ENCODE measurements at places on chromosomes 12 and 14.

- peak; percentile 2 for DNase-seq
Measured at GRCh38 chr12:59808317-59808910, 212.6 kb downstream of the SLC16A7 start.

DNA sequence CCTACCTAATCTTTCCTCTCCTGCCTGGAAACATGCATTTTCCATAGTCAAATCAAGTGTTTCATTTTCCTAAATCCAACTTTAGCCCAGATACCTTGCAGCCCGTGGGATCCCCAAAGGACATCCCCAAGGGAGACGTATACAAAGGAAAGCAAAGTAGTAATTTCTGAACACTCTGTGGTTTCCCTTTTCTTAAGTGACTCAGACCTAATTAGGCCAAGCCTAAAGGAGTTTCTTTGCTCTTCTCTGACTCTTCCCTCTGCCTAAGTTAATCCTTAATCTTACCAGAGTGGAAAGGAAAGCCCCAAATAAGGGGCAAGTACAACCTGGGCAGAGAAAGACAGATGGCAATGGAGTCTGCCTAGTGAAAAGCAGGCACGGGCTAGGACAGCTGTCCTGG, 250.3 kb downstream of the SPTSSA start:
- no peak for DNase-seq

DNA sequence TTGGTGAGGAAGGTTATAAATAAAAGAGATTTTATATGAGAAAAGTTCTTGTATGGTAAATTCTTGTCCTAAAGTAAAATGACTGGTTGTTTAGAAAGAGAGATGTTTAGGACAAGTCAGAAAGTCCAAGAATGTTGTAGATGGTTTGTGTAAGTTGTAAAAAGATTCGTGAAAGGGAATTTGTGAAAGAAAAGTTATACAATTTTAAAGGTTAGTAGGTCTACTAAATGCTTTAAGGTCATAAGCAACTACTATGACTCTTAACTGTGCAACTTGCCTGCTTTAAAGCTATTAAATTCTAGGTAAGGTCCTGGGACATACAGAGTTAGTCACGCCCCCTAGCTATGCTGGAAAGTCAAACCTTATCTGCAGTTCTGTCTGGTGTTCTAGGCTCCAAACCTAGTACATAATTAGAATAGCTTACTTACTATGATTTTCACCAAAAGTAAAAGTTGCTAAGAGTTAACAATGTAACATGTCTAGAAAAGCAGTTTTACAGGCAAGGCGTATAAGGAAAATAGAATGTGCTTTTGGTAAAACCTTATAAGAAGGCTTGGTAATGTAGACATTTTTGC, 11.2 kb upstream of the DHRS2 start:
- no peak for DNase-seq

DNA sequence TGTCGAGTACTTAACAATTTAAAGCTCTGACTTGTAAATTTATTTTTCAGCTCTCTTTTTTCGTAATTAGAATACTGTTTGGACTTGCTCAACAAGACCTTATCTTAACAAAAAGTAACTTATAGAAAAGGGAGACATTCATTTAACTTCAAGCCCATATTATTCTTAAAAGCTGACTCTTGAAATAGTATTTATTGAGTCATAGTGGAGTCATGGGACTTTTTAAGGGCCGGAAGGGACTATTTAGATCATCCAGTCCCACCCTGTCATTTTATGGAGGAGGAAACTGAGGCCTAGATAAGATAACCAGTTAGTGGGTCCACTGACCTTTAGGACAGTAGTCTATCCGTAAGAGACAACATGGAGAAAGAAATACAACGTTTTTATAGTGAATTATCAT, 1.5 kb downstream of the RAP1B start:
- DNase-seq = no peak

GRCh38 chr12:45435945-45436710, 220.2 kb downstream of the ANO6 start:
- DNase-seq = no peak

GRCh38 chr12:112967858-112968257, 10.5 kb upstream of the OAS2 start:
- DNase-seq = no peak

GRCh38 chr14:91554535-91555332, 44.6 kb upstream of the PPP4R3A start:
- DNase-seq = no peak

DNA sequence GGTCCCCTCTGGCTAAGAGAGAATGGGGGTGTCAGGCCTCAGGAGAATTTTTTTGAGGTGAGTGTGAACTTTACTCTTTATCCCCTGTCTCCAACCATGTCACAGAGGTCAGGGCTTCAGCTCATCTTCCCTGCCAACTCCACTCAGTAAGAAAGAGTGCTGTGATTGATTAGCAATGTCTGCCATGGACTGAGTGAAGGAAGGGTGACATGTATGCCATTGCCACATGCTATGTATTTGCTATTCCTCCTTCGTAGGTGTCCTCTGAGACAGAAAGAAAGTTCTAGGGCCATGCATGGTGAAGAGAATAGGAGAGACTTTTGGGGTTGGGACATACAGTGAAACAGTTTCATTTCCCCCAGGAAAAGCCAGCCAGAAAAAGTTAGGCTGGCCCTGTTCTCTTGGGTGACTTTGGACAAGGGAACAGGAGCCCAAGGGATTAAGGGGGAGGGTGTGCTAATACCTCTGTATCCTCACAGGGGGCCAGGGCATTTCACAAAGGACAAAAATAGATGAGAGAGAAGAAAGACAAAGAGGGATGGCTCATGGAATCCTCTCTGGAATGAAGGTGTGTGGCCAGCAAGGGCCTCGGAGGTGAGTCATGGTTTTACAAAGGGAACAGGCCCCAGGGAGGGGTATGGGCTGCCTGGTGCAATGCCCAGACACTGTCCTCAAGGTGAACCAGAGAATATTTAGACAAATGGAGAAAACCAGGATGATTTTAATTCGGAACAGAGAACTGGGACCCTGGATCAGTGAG, 13.9 kb upstream of the MYL2 start:
- no peak for DNase-seq

GRCh38 chr12:100453951-100454350, 19.7 kb upstream of the NR1H4 start:
- DNase-seq = no peak

DNA sequence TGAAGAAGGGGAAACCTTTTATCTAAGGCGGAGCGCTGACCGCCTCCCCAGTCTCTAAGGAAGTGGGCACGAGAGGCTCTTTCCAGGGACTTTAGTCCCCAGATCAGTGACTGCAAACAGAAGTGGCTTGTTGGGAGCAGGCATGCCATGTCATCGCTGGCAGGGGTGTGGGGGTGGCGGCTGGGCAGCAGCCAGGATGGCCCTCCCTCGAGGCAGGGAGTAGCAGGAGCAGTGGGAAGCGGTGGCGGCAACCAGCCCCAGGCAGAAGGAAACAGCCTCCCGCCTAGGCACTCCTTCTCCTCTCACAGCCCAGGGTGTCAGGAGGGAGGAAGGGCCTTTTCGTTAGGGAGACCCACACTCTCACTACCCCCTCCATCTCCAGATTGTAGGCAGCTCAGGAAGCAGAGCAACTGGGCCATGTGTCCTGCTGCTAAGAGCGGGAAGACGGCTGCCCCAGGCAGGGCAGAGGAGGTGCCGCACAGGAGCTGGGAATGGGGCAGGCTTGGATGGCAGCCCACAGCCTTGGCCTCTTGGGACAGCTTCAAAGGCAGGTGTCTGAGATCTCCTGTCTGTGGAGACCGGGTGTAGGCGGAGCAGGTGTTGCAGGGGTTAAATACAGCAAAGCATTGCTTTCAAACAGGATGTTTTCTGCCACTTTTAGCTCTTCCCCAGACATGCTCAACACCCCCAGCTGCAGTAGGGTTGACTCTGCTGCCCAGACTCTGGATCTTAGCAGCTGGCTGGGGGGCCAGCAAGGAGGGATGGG, 21.8 kb downstream of the VDR start:
- DNase-seq = no peak

DNA sequence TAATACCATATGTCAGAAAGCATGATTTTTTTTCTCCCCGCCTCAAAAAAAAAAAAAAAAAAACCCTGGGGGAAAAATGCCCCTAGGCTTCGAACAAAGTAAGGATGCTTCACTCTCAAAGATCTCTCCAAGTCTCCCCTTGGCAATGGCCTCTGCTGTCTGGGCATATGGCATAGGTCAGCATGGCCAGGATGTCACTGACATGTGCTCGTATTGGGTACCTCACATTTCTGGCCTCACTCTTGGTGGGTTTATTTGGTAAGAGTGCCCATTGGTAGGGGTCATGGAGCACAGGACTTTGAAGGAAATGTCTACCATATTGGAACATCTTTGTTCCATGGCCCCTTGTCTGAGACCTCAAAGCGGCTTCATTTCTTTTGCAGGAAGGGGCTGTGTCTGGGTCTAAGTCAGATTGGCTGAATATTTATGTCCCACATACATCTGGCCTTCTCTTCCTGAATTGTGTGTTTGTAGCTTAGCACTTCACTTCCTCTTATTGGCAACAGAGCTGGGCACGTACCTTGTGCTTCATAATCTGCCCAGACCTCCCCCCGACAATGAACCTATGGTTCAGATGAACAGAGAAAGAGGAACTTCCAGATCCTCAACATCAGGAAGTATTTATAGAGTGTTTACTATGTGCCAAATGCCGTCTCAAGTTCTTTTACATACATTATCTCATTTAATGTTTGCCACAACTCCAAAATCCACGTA, 36.3 kb upstream of the OAS1 start:
- no peak for DNase-seq

DNA sequence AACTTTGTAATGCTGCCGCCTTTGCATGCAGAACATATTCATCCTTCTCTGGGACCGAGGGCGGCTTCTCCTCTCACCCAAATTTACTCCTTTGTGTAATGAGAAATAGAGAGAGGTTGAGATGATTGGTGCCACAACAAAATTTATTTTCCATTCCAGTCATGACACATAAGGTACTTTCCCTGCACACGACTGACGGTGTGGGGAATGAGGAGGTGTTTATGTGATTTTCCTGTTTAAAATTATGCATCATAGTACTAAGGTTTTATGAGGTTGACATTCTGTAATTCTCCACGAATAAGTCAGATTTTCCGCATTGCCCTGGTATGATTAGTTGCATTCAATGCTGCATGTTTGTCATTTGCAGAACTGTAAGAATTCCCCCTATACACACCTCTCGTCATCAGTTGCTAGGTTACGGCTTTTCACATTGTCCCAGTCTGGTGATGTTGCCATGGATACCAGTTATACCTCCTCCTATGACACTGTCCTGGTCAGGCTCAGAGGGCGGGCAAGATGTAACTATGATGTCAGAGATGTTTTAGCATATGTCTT, 23.1 kb downstream of the BICDL1 start:
- DNase-seq = no peak

DNA sequence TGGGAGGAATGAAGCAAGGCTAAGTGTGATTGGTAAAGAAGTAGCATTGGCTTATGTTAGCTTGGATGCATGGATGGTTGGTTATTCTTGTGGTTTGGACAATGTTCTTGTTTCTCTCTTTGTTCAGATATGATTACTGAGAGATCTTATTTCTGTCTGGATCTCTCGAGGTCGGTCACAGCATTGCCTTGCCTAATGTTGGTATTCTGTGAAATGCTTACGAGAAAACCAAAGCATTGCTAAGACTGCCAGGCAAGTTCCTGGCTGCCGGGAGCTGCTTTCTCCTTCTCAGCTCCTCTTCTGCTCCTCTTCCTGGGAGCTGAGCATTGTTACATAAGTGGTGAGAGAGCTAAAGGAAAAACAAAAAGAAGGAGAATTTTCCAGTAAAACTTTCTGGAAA, 7.4 kb upstream of the RND1 start:
- DNase-seq = no peak

- no peak for DNase-seq
Measured at GRCh38 chr12:53222170-53222721, 9.8 kb downstream of the RARG start.

GRCh38 chr12:3698218-3698974, 54.5 kb downstream of the CRACR2A start:
- DNase-seq = no peak

DNA sequence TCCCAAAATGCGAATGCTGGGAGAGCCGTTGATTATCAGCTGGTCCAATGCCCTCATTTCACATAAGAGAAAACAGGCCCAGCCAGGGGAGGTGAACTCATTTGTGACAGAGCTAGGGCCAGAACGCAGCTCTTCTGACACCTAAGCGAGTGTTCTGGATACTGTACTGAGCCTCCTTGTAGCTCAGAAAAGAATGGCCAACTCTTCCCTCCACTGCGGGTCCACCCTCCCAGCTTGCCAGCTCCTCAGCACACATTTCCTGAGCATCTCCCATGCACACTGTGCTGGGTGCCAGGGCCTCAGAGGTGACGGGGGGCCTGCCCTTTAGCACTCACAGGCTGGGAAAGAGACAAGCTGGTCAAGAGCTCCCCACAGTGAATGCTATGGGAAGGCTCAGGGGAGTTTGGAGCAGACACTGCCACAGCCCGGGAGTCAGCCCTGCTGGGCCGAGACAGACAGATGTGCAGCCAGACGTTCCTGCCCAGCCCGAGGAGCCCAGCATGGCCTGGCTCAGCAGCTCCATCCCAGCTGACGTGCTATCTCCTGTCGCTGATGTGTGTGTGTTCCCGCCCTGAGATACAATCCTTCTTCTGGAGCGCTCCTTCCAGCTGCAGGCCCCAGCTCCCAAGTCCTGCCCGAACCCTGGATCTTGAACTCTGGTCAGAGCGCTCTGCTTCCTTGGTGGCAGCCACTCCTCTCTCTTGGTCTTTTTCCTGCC, 3.5 kb downstream of the CMTM5 start:
- DNase-seq = no peak

GRCh38 chr12:18375131-18375530, 113.8 kb downstream of the PIK3C2G start:
- no peak for DNase-seq

GRCh38 chr12:26754148-26754547, 78.8 kb downstream of the ITPR2 start:
- DNase-seq = no peak

- no peak for DNase-seq
Measured at GRCh38 chr14:95876761-95877538, at the start of gene TUNAR. TUNAR (plus strand) TSS chr14:95876832.

DNA sequence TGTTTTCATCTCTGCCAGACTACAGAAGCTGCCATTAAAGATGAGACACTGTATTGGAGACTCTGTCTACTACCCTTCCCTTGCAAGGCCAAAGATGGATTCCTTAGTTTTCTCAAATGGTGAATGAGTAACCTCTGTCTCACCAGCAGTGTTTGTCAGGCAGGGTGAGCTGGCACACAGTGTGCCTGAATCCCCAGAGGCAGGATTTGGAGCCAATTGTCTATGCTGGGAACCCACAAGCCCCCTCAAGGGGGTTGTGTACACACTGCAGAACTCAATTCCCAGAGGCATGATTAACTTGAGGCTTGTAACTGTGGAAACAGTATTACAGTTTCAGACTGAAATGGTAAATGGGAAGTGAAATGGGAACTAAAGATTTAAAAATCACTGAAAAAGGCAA, 136.8 kb upstream of the PTPRB start:
- DNase-seq = no peak

DNA sequence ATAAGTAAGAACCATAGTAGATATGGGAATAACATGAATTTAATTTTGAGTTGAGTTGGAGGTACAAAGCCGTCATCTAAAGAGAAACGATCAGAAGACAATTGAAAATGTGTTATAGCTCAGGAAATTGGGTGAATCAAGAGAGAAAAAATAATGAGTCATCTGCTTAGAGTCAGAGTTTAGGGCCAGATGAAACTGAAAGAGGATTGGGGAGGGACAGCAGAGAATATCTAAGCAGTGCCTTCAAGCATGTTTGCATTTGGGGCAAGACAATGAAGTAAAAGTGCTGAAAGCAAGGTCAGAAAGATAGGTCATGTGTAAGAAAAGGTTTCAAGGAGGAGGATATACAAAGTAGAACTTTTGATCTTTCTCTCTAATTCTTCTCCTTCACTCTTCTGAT, 49.4 kb downstream of the SLC15A5 start:
- DNase-seq = no peak

- no peak for DNase-seq
Measured at GRCh38 chr14:23129759-23130316, 10.8 kb upstream of the CEBPE start.

All from forelimb muscle (tissue), 1 donor.